HT-29 (cell line): ENCODE measurements at places on chromosomes 5 and 9.

DNA sequence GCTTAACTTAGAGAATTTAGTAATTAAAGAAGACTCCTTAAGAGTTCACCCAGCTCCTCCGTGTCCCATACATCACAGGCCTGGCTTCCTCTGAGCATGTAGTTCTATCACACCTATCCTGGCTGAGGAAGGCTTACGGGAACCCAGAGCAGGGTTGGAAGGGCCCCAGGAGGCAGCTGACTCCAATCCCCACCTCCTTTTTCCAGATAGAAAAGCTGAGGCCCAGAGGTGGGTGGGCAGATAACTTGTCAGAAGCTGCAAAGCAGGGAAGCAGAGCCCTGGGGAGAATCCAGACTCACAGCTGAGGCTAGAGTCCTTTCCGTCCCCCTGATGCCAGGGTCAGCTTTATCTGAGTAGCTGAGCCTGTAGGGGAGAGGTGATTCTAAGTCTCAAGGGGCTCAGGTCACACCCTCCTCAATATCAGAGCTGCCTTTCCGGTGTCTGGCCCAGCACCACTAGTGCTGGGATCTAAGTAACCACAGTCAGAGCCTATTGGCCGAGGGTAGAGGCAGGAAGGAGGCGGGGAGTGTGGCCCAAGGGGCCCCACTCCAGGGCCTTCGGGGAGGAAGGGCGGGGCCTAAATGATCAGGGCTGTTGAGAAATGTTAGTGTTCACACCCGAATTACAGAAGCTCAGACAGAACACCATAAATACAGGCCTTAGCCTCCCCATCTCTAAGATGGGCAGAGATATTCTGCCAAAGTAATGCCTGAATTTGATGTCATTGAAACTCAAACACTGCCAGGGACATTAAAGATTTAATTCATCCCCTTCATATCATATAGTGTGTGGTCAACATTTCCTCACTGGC is 9.9 kb downstream of the CCDC69 start:
- DNase-seq = no peak

- DNase-seq = no peak
Measured at GRCh38 chr5:158756871-158757270, 342.8 kb downstream of the EBF1 start.

- DNase-seq = peak; percentile 98
Measured at GRCh38 chr9:114587345-114588202, at the start of gene ATP6V1G1. Gene ATP6V1G1 (plus strand): TSS chr9:114587769. CDS start chr9:114587839, 70 bp downstream.

- no peak for DNase-seq
Measured at GRCh38 chr5:113389116-113389515, 45.7 kb downstream of the TSSK1B start.

GRCh38 chr5:149358294-149358651 is 427 bp downstream of the PCYOX1L start:
- no peak for DNase-seq

GRCh38 chr9:114092336-114092735 is 6.8 kb downstream of the KIF12 start:
- no peak for DNase-seq

DNA sequence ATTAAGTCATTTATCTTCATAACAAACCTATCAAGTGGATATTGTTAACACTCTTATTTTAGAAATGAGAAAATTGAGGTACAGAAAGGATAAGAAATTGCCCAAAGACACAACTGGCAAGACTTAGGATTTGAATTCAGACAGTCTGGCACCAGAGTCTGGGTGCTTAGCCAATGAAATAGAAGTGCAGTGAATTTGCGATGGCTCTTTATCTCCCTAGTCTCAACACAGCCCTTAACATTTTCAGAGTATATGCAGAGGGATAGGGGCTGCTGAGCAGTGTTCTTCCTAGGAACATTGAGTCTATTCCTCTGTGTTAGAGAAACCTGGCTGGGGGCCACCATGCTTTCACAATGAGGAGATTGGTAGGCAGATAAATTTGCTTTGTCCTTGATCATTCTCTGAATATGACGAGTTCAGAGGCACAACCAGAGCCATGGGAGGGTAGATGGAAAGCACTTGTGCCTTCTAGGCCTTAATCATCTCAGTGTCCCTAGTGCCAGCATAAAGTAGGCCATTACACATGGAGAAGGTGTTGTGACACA is 6.1 kb upstream of the FSD1L start:
- no peak for DNase-seq

GRCh38 chr9:113444736-113445135 is 18.8 kb upstream of the RGS3 start:
- DNase-seq = no peak

- no peak for DNase-seq
Measured at GRCh38 chr5:17019324-17019723, 83.2 kb upstream of the MYO10 start.

GRCh38 chr5:55917402-55918086 is 66.4 kb downstream of the IL31RA start:
- no peak for DNase-seq

GRCh38 chr9:108671794-108672193 is 184.0 kb downstream of the ACTL7B start:
- DNase-seq = no peak

- DNase-seq = no peak
Measured at GRCh38 chr5:124343451-124343867, 403.0 kb downstream of the ZNF608 start.

GRCh38 chr9:105608721-105609598 is 51.0 kb downstream of the FKTN start:
- peak; percentile 75 for DNase-seq

DNA sequence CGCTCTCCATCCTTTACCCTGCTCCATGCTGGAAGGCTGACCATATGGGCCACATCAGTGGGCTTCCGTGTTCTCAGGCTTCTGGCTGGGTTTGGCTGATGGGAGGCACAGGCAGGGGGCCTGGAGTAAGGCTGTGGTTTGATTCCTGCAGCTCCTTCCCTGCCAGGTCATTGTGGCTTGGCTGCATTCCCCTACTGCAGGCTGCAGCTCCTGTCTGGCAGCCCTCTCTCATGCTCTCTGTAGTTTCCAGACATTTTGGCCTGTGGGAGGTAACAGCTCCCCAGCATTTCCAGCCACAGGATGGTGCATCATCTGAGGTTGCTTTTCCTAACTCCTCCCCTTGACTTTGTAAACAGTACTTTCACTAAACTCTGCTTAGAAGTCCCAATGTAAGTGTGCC is 102.0 kb upstream of the PTPN3 start:
- DNase-seq = no peak

DNA sequence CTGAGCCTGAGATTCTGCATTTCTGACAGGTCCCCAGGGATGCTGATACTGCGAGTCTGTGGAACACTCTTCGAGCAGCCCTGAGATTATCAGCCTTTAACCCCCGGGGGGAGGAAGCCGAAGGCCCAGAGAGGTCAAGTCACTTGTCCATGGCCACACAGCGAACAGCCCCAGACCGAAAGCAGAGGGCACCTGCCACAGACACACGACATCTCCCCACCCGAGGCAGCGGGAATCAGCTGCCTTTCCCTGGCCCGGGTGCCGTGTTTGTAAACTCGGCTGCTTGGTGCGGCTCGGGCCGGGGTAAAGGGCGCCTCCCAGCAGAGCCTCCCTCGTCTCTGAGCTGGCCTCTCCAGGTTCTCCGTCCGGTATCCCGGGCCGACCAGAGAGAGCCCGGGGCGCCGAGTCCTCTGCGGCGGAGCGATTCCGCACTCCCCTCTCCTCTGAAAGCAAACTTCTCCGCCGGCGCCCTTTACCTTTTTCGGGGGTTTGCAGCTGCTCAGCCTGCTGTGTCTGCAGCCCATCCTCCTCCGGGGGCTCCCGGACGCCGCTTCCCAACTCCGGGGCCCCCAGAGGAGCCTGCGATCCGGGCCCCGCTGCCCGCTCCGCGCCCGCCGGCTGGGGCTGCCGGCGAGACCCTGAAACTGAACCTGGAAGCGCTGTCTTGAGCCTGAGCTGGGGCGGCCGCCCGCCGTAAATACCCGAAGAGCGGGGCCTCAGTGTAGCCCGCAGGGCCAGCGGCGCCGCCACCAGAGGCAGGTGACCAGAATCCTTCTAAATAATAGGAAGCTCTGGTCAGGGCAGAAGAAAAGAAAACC is at the start of gene CCDC69:
TSS of gene CCDC69 (minus strand) at position 646 of the 818 bp plus-strand sequence. CDS start at position 524, 122 bp downstream.
- peak; percentile 63 for DNase-seq

DNA sequence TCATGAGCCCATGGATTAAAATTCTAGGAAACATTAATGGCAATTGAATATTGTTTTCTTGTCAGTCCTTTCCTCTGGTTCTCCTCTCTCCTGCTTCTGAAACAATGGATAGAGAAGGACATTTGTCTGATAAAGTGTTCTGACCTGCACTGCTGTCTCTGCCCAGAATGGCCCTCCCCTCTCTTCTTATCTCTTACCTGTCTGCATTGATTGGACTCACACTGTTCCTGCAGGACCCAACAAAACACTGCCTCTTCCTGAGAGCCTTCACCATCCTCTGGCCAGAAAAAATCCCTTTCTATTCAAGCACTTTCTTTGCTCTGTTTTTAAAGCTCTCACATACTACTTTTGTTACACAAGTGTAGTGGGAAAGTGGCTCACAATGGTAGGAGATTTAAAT is 143.8 kb upstream of the DHFR start:
- no peak for DNase-seq

- DNase-seq = no peak
Measured at GRCh38 chr5:177458912-177459350, 12.3 kb downstream of the PRR7 start.

DNA sequence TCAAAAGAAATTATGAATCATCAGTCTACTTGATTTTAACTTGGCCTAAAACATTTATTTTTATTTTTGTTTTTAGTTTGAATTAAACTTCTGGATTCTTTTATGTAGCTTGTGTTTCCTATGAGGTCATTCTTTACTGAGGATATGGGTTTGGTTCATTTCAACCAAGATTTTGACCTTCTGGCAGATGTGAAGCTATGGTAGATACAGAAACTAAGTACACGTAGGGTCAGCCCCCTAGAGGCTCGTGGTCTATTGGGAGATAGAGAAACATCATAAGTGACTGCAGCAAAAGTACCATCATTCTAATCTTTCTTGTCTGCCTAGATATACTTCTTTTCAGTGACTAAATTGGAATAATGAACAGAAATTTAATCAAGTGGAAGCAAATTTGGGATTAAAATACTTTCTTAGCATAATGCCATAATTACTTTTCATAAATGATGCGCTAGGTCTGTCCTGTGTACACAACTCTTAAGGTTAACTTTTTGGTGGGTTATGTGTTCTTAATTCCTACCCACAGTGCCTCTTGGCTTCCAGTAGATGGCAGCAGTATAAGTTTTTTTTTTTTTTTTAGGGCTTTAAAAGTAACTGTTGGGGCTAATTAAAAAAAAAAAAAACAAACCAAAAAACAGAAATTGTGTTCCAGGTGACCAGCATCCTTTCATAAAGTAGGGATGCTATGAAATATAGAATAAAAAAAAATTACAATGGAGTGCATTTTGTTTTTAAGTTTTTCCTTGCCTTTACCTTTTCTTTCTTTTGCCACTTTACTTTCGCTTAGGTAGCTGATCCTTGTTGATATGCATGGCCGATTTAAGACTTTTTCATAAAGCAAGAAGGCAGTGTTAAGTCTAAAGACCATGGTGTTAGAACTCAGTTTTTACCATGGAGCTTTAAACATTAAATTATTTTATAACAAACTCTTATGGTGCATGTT is 49.9 kb downstream of the LRRTM2 start:
- DNase-seq = peak; percentile 23

GRCh38 chr5:65825408-65826328 is 100.7 kb upstream of the ERBIN start:
- DNase-seq = peak; percentile 26

GRCh38 chr5:38595132-38595745 is 38.8 kb upstream of the LIFR start:
- no peak for DNase-seq

DNA sequence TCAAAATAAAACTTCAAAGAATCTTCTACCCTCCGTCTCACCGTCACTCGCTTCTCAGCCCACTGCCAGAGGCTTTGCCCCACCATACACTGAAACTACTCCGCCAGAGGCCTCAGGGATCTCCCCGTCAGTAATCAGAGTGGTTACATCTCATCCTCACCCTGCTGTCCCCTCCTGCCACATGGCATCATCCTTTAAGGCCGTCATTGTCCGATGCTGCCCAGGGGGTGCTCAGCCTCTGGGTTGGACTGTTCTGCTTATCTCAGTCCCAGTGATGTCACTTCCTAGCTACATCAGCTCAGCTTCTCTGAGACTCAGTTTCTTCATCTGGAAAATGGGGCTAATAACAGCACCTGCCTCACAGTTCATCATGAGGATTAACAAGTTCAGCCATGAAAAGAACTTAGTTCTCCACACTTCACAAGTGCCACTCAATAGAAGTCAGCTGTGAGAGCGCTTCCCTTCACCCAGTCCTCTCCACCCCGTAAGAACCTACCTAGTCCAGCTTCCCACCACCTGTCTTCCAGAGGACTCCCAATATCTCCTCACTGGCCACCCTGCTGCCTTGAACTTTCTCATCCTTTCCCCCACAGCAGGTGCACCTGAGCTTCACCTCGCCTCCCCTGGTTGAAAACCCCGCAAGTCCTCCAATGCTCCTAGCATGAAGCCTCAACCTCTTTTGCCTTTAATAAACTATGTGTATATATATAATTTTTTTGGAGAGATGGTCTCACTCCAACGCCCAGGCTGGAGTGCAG is 2.8 kb upstream of the IL3 start:
- DNase-seq = no peak

- DNase-seq = no peak
Measured at GRCh38 chr5:675871-676698, 17.1 kb downstream of the TPPP start.

GRCh38 chr9:107989544-107989943 is 500.0 kb upstream of the KLF4 start:
- no peak for DNase-seq

DNA sequence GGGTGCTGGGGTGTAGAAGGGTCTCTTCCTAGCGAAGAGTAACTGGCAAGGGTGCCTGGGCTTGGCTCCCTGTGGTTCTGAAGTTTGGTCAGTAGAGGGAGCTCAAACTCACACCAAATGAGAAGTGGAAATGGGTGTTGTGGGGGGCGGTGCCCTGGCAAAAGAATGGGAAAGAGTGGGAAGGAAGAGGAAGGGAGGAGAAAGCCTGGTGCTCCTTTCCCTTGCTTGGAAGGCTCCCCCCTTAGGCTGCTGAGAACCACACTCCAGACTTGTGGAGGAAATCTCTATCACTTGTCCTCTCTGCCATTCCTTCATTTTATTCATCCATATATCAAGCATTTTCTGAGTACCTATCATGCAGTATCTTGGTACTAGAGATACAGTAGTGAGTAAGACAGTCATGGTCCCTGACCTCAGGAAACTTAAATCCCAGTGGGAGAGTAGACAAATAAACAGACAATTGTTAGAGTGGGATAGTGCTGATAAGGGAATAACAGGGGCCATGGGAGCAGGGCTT is 13.0 kb downstream of the SLC4A9 start:
- peak; percentile 80 for DNase-seq
